ENCODE measurements at places on chromosomes 12 and 14.

DNA sequence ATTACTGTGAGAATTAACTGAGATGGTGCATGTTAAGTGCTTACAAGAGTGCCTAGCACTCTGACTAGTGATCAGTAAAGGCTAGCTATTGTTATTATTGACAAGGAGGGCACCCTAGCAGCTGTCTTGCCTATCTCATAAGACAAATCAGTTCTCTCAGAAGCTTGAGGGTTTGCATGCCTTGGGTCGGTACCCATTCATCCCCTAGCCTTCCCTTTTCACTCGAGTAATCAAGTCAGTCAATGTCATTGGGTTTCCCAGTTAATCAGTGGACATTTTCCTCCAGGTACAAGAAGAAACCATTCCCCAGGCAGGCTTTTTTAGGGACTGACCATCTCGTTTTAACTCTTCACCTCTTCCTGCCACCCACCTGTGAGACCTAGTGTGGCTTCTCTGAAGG, 10.4 kb upstream of the TFCP2 start:
- ATAC-seq: no peak

DNA sequence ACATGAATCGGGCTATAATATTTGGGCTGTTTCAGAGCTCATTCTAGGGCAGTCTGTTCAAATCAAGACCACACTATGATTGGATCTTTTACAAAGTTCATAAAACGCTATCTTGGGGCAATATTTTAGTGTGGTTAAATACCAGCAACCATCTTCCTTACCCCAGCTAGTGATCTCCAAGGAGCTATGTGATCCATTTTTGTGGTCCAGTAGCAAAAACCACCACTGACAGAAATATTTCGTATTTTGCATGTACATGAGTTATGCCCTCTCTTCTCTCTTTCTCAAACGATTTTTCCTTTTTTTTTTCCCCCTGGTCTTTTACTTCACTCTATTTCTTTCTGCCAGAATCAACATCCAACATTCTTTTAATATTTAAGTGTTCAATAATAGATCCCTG, 280.6 kb upstream of the KITLG start:
- ATAC-seq: no peak

DNA sequence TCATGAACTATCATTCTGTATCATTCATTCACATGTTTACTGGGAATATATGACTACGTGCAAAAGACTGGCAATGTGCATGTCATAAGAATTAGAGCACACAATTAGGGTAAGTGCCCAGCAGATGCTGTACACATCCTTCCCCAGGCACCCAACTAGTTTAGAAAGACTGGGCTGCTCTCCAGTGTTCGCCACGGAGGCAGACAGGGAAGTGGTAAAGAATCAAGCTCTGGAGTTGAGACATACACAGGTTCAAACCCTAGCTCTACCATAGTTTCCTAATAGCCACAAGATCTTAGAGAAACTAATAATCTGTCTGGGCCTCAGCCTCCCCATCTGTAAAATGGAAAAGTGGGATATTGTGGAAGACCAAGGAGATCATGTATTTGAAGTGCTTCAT, 6.8 kb downstream of the TMCC3 start:
- ATAC-seq: peak; percentile 27

DNA sequence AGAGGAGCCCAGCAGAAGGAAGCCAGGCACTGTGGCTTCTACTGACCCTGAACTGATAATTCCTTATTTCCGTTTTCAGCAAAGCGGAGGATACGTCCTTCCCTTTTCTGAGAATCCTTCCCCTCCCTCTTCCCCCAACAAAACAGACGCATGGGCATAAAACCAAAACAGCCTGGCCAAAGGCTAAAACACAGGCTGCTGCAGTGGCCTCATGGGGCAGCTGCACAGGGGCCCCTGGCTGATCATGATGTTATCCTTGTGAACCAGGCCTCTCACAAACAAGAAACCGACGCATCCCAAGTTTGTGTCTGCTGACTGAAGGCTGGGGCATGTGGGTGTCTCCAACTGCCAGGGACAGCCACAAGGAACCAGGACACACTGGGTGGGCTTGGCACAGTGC, 23.4 kb upstream of the STON2 start:
- ATAC-seq: no peak

GRCh38 chr14:51095854-51096823, 1.2 kb upstream of the TRIM9 start:
- peak; percentile 21 for ATAC-seq

DNA sequence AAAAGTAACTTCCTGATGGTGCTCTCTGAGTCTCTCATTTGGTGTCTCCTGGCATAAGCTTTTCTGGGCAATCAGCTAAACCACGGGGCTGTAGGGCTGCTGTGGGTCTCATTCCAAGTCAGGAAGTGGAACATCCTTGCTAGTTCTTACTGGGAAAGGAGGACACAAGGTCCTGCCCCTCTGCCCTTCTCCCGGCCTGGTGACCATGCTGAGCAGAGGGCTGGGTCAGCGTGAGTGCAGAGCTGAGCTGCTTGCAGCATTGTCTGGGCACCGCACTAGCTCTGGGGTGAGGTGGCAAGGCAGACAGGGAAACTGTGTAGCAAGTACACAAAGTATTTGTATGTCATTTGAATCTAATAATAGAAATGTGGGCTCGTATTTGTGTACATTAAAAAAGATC, 45.0 kb upstream of the ASPG start:
- ATAC-seq: no peak

DNA sequence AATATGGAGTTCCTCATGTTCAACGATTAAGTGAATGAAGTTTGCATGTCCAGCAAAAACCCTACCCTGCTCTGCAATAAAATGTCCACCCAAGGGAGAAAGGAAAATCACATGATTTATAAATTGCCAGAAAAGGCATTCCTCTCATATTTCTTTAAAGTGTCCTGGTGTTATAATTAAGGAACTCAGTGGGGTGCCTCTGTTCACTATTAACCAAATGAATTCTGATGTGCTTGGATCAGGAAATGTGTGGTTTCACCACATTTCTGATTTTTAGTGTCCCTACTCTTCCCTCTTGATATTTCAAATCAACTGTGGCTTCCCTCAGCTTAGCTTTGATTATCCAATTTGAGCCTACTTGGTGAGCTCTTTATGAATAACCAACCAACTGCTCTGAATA, 208.1 kb downstream of the PHLDA1 start:
- no peak for ATAC-seq

GRCh38 chr12:47894652-47895051, 10.1 kb downstream of the VDR start:
- ATAC-seq: no peak

DNA sequence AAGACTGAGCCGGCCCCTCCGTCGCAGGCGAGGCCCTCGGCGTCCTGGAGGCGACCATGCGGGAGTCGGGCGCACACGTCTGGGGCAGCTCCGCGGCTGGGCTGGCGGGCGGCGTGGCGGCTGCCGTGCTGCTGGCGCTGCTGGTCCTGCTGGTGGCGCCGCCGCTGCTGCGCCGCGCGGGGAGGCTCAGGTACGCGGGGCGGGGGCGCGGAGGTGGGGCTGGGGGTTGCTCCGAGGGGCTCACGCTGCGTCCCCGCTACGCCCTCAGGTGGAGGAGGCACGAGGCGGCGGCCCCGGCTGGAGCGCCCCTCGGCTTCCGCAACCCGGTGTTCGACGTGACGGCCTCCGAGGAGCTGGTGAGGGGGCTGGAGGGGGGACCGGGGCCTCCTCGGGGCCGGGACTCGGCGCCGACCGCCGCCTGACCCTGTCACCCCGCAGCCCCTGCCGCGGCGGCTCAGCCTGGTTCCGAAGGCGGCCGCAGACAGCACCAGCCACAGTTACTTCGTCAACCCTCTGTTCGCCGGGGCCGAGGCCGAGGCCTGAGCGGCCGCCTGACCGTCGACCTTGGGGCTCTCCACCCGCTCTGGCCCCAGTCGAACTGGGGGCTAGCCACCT, 7.8 kb downstream of the AMN start:
- ATAC-seq: no peak

DNA sequence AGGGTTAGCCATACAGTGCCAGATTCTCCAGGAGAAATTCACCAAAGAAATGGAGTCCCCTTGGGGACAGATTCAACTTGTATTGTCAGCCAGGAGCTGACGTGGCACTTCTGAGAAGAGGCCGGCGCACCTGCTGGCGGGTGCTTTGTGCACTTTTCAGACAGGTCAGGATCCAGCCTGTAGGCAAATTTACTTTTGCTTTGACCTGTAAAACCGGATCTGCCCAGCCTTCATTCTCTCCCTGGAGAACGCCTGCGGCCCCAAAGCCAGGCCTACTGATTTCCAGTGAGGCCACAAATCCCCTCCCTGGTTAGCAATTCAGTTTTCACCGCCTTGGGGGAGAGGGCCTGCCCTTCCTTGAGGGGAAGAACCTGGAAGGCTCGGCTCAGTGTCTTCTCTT, 17.4 kb downstream of the P2RX4 start:
- ATAC-seq: peak; percentile 84

DNA sequence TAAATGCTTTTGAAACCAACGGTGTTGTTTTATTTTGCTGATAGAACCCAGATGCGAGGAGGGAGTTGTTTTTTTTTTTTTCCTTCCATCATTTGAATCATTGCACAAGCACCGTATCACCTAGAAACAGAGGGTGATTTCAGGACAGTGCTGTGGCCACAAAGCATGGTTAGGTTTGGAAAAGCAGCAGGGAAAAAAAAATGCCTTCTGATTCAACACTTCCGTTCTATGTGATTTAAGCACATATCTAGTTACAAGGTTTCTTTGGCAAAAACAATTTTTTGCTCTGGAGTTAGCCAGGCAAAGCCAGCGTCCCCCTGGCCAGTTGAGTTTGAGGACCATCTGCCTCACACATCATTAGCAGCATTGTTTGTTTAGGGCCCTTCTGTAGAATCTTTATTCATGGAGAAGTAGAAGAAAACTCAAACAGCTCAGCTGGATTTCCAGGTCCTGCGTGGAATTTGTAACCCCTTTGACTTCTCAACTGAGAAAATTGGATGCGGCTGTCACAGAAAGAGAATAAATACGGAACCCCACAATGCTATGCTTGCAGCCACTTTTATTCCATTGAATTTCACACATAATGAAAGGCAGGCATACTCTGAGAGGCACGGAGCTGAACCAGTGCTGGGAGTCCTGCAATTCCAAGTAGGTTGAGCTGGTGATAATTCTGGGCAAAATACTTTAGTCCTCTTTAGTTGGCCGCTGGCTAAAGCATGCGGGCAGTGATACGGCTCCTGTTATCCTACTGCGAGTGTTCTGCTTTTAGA, 17.0 kb upstream of the WNT5B start:
- no peak for ATAC-seq

DNA sequence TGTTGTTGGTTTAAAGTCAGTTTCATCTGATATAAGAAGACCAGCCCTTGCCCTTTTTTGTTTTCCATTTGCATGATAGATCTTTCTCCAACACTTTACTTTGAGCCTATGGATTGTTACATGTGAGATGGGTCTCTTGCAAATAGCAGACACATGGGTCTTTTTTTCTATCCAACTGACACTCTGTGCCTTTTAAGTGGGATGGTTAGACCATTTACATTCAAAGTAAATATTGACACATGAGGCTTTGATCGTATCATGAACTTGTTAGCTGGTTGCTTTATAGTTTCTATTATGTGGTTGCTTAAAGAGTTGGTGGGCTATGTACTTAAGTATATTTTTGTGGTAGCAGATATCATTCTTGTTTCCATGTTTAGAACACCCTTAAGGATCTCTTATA, 213.4 kb upstream of the G2E3 start:
- ATAC-seq: no peak

GRCh38 chr14:62592877-62593276, 452.4 kb downstream of the KCNH5 start:
- ATAC-seq: peak; percentile 52

- ATAC-seq: no peak
These were observed 5.4 kb downstream of the KIF26A start for GRCh38 chr14:104143521-104144452.

DNA sequence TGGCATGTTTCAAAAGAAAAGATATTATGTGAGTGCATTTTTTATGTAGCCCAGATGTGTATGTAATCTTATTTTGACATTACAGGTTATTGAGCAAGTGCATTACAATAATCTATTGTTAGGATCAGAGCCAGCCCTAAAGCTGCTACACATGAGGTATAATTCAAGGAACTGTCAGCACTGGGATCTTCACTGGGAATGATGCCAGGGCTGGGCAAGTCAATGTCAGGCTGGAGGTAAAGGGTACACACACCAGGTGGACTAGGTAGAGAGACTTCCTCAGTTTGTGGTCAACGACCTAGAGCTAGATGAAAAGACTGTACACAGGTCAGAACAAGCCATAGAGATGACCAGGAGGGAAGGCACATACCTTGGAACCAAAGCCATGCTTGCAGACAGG, 15.4 kb downstream of the TRIM9 start:
- peak; percentile 17 for ATAC-seq

DNA sequence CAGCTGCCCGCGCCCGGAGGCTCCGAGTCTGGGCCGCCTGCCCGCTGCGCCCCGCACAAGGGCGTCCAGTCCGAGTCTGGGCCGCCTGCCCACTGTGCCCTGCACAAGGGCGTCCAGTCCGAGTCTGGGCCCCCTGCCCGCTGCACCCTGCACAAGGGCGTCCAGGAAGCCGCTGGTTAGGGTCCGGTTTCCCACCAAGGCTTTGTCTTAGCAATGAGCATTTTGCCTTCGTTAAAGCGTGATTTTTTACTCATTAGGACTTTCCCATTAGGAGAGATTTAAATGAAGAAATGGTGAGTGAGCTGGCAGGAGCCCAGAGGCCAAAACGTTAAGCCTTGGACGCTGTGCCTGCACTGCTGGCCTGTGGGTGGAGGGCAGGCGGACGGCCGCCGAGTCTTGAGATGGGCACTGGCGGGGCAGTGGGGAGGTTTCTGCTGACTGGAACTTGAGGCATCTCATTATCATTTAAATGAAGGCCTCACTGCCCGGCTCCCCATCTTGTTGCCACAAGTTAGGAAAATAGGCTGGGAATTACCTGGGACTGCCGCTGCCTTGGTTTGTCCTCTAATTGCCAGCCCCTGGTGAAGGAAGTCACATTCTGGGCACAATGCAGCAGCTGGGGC, 36.0 kb downstream of the FBRSL1 start:
- no peak for ATAC-seq

DNA sequence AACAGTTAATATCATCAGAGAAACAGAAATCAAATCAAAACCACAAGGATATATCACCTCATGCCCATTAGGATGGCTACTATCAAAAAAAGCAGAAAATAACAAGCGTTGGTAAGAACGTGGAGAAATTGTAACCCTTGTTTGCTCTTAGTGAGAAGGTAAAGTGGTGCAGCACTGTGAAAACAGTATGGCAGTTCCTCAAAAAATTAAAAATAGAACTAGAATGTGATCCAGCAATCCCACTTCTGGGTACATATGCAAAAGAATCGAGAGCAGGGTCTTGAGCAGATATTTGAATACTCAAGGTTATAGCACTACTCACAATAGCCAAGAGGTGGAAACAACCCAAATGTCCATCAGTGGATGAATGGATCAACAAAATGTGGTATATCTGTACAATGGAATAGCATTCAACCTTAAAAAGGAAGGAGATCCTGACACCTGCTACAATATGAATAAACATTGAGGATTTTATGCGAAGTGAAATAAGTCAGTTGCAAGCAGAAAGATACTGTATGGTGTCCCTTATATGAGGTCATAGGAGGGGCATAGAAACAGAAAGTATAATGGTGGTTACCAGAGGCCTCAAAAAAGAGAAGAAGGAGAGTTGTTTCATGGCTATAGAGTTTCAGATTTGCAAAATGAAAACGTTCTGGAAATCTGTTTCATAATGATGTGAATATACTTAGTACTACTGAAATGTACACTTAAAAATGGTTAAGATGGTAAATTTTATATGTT, 131.0 kb upstream of the EEA1 start:
- no peak for ATAC-seq

- no peak for ATAC-seq
These were observed 13.7 kb downstream of the RASSF3 start for GRCh38 chr12:64624035-64624434.

GRCh38 chr12:57266681-57267080, 15.7 kb upstream of the STAC3 start:
- ATAC-seq: no peak

- peak; percentile 57 for ATAC-seq
These were observed at the start of gene CLEC2B for GRCh38 chr12:9869307-9870161. Gene CLEC2B, minus strand, starts transcription at chr12:9869354.

Measured in esophagus mucosa (tissue), 1 donor.